ENCODE measurements at places on chromosomes 5 and 9. TPM values are rescaled to one million over a fixed set of nuclear protein-coding genes. Genes with fewer than 3 reads are reported as not detected.

Gene KCNT1
- polyA plus RNA-seq = not detected

Gene IL13
- polyA plus RNA-seq = not detected

GRCh38 chr5:5179597-5179996 is 39.5 kb downstream of the ADAMTS16 start:
- H3K4me1 ChIP-seq = no peaks in the 10 kb centered on the region
- H3K4me3 ChIP-seq = no peak overlapping the region
- no peak overlapping the region for H3K27ac ChIP-seq
- no peak for DNase-seq
- no peaks in the 10 kb centered on the region for H3K36me3 ChIP-seq
- H3K27me3 ChIP-seq = no peaks in the 10 kb centered on the region

- H3K27me3 ChIP-seq = no peaks in the 10 kb centered on the region
- no peaks in the 10 kb centered on the region for H3K36me3 ChIP-seq
- DNase-seq = no peak
These were observed 21.2 kb upstream of the PIK3R1 start for GRCh38 chr5:68194386-68194785.

GRCh38 chr9:37259951-37260350 is 139.6 kb downstream of the ZCCHC7 start:
- DNase-seq = no peak
- no peaks in the 10 kb centered on the region for H3K4me1 ChIP-seq
- no peak overlapping the region for H3K27ac ChIP-seq
- H3K27me3 ChIP-seq = no peaks in the 10 kb centered on the region

Gene MAT2B
- polyA plus RNA-seq = 231 TPM

Gene ZBTB26
- polyA plus RNA-seq = 1.1 TPM

Gene ARL15
- polyA plus RNA-seq = 17.1 TPM

DNA sequence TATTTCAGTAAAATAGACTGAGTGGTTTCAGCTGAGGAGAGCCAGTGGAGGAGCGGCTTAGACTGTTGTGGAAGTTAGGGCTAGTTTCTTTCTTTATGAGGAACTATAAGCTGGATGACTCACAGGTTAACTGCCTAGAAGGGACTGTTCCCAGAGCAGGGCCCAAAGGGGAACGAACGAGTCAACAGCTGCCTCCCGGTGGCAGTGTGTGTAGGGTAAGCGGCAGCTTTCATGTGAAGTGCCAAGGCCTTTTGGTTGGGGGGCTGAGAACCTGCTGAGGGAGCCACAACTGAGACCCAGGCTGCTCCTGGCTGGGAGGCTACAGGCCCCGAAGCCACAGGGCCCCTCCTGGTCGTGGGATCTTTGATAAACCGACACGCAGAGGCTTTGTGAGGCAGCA is 7.0 kb downstream of the SQSTM1 start:
- no peak for DNase-seq
- H3K27ac ChIP-seq = no peak overlapping the region

Gene GABRA6
- polyA plus RNA-seq = not detected

DNA sequence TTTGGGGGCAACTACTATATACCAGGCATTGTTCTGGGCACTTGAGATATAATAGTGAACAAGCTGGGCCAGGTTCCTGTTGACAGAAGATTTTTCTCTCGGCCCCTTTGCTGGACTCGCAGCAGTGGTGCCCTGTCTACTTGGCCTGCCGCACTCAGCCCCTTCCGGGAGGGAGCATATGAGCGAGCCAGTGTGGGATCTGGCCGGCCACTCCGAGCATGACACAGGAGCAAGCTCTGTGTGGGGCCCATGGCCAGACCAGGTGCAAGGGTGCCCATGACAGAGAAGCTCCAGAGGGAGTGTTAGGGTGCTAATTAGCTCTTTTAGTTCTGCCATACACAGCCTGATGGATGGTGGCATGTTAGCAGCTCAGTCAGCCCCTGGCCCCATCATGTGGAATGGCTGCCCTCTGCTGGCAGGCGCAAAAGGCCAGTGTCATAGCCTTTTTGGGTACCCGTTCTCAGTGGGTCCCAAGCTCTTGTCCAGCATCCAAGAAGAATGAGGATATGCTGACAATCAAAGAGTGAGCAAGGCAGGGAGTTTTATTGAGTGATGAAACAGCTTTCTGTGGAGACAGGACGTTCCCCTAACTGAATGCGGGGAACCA is 9.3 kb upstream of the KIF4B start:
- no peak overlapping the region for H3K4me3 ChIP-seq
- DNase-seq = no peak
- no peak overlapping the region for H3K27ac ChIP-seq
- H3K4me1 ChIP-seq = no peaks in the 10 kb centered on the region

Gene TMEM174
- not detected for polyA plus RNA-seq

GRCh38 chr5:179231309-179231708 is 114.0 kb downstream of the ADAMTS2 start:
- no peak overlapping the region for H3K4me3 ChIP-seq
- no peaks in the 10 kb centered on the region for H3K4me1 ChIP-seq
- H3K27me3 ChIP-seq = no peaks in the 10 kb centered on the region
- DNase-seq = no peak
- no peaks in the 10 kb centered on the region for H3K36me3 ChIP-seq

DNA sequence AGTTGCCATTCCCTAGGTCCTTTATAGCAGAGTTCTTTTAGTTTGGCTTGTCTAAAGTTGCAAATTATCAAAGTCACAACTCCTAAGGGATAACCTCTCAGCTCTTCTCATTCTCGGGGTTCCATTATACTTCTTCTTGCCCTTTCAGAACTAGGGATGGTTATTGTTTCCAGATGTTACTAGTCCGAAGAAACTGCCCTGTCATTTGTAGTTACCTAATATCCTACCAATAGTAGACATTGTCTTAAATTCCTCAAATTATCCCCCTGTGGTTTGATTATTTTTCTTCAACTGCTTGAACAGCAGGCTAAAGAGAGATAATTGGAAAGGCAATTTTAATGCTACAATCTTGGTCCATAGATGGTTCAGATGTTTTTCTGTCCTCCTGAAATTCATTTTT is 709.8 kb downstream of the KCTD16 start:
- H3K36me3 ChIP-seq = no peaks in the 10 kb centered on the region
- DNase-seq = no peak
- no peaks in the 10 kb centered on the region for H3K4me1 ChIP-seq
- H3K27ac ChIP-seq = no peak overlapping the region
- H3K27me3 ChIP-seq = no peaks in the 10 kb centered on the region
- no peak overlapping the region for H3K4me3 ChIP-seq

Gene NUTM2F
- polyA plus RNA-seq = not detected

DNA sequence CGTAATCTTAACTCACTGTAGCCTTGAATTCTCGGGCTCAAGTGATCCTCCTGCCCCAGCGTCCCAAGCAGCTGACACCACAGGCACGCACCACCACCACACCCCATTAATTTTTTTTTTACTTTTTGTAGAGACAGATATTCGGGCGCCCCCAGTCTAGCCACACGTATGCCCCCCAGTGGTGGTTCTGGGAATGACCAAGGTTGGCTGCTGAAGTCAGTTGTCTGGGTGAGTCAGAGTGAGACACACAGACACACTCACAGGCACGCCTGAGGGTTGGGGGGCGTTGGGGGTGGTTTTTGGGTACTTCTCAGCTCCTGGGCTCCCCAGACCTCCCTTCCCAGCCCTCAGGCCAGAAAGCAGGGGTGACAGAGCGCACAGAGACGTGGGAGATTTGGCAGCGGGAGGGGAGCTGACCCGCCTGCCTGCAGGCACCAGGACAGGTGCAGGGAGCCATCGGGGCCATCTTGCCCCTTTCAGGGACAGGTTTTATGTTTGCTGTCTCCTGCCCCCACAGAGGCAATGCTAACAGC is 4.2 kb upstream of the ENTPD8 start:
- DNase-seq = peak; percentile 83
- no peak overlapping the region for H3K27ac ChIP-seq
- H3K36me3 ChIP-seq = no peaks in the 10 kb centered on the region
- no peak overlapping the region for H3K4me3 ChIP-seq

- DNase-seq = no peak
- no peak overlapping the region for H3K4me3 ChIP-seq
- H3K4me1 ChIP-seq = no peaks in the 10 kb centered on the region
- H3K27me3 ChIP-seq = no peaks in the 10 kb centered on the region
- H3K36me3 ChIP-seq = no peaks in the 10 kb centered on the region
These were observed 723.8 kb upstream of the EDIL3 start for GRCh38 chr5:85108471-85108870.

- H3K27ac ChIP-seq = no peak overlapping the region
- DNase-seq = peak; percentile 45
- H3K27me3 ChIP-seq = no peaks in the 10 kb centered on the region
- no peaks in the 10 kb centered on the region for H3K36me3 ChIP-seq
These were observed 4.1 kb upstream of the DNAJB5 start for GRCh38 chr9:34985311-34985899.

DNA sequence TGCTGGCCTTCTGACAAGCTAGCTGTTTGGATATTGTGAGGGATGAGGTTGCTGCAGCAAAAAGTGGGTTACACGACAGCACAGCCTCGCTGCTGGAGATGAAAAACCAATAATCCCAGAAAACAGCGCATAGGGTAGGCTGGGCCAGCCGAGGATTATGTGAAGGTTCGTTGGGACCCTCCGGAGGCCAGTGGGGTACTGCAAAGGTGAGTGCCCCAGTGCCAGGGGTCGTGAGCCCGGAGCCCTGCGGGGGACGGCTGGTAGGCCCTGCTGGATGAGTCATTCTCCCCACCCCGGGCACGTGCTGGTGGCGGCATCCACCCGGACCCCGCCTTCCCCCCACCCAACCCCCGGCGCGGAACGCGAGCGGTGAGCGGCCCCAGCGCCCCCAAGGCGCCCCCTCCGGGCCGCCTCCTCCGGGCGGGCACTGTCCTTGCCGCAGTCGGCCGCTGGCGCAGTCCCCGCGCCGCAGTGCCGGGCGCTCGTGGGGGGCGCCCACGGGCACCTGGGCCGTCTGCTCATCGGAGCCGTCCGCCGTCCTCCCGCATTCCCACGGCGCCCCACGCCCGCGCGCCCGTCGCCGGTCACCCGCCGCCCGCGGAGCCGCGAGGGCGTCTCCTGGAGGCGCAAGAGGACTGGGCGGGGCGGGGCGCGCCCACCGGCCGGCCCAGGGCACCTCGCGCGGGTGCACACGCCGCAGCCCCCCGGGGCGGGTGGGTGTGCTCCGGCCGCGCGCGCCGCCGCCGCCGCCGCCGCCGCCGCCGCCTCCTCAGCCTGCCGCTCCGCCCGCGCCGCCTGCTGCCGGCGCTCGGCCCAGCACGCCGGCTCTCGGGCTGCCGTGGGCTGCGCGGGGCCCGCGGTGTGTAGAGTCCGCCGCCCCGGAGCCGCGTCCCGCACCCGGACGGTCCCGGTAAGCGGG is at the start of gene PHF24:
TSS of gene PHF24 (plus strand) at position 794 of the 919 bp plus-strand sequence. CDS start 13,014 bp downstream, outside the sequence.
- no peak for DNase-seq
- H3K4me1 ChIP-seq = peaks cover 6% of the 10 kb centered on the region
- no peaks in the 10 kb centered on the region for H3K27me3 ChIP-seq
- H3K27ac ChIP-seq = no peak within 1 kb of the TSS

Gene GPSM1
- polyA plus RNA-seq = 0.87 TPM

DNA sequence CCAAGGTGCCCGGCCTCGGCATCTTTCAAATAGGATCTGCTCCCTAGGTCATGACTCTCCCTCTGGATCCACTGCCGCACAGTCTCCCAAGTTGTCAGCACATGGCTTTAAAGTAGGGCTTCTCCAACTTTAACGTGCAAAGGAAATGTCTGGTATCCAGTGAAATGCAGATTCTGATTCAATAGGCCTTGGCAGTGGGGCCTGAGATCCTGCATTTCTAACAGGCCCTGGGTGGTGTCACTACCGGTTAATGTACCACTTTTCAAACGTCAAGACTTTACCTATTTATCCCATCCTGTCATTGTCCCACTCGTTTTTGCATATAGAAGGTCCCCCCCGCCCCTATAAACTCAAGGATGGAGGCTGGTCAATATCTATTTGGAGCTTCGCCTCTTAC is 137.6 kb upstream of the ZNF618 start:
- DNase-seq = no peak
- no peaks in the 10 kb centered on the region for H3K4me1 ChIP-seq
- H3K27ac ChIP-seq = no peak overlapping the region
- H3K36me3 ChIP-seq = no peaks in the 10 kb centered on the region

DNA sequence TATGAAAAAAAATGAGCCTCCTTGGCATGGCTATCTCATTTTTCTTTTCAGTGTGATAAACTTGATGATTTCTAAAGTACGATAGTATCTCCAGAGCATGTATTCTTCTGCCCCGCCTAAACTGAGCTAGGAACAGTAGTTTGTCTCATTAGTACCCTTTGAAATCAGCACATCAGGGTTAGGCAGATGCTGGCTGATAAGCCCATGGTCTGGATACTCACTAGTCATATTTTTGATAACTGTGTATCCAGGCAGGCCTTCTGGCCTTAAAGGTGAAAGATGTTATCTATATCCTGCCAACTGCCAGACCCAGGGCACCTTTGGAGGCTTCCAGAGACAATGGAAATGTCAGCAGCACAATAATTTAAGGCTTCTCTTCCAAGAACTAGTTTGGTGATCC is 103.8 kb downstream of the GIN1 start:
- no peak overlapping the region for H3K4me3 ChIP-seq
- DNase-seq = no peak
- no peaks in the 10 kb centered on the region for H3K36me3 ChIP-seq
- H3K4me1 ChIP-seq = no peaks in the 10 kb centered on the region
- H3K27ac ChIP-seq = no peak overlapping the region

Gene KCNIP1
- polyA plus RNA-seq = not detected

GRCh38 chr5:171029401-171029800 is 167.6 kb downstream of the RANBP17 start:
- no peak overlapping the region for H3K4me3 ChIP-seq
- H3K27me3 ChIP-seq = no peaks in the 10 kb centered on the region
- H3K4me1 ChIP-seq = no peaks in the 10 kb centered on the region
- DNase-seq = no peak
- H3K36me3 ChIP-seq = no peaks in the 10 kb centered on the region
- H3K27ac ChIP-seq = no peak overlapping the region

DNA sequence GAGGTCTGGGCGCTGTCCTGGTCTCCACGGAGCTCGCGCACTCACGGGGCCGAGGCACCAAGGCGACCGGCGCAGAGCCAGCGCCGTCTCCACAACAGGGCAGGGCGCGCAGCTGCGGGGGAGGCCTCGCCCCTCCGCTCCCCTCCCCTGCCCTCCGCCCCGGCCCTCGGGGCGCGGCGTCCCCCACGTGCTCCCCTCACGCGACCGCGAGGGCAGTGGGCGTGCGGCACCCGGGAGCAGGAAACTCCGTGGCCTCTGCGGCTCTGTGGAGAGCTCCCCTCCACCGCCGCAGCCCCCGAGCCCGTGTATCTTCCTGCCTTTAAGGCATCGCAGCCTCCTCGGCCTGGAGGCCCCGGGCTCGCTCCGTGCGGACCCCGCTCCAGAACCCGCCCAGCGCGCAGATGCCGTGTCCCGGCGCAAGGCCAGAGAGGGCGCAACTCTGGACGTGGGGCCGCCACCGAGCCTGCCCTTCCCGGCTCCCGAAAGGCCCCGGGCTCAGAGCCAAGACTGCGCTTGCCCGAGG is 708 bp upstream of the TUBB4B start:
- peaks cover 19% of the 10 kb centered on the region for H3K36me3 ChIP-seq
- no peaks in the 10 kb centered on the region for H3K27me3 ChIP-seq
- H3K4me3 ChIP-seq = peak overlapping the region; percentile 72
- peaks cover 24% of the 10 kb centered on the region for H3K4me1 ChIP-seq

DNA sequence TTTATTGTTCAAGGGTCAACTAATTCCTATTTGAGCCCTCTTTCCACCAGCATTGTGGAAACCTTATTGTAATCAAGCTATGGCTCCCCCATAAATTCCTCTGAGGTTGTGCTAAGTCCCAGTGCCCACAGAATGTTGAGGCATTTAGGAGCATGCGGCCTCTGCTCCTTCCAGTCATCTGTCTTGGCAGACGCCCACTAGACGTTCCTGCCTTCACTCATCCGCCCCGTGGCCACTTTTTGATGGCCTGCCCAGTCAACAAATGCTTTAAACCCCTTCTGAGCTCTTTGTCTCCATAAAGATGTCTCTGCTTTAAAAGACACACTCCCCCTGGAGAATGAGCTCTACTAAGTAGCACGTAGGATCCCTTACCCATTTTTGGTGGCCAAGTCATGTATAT is 104.7 kb downstream of the GAS1 start:
- no peaks in the 10 kb centered on the region for H3K27me3 ChIP-seq
- H3K4me1 ChIP-seq = no peaks in the 10 kb centered on the region
- no peaks in the 10 kb centered on the region for H3K36me3 ChIP-seq
- DNase-seq = no peak
- H3K4me3 ChIP-seq = no peak overlapping the region
- no peak overlapping the region for H3K27ac ChIP-seq
